ENCODE measurements at places on chromosomes 2 and 18. TPM values are rescaled to one million over a fixed set of nuclear protein-coding genes. Genes with fewer than 3 reads are reported as not detected.

UGT1A3 gene
- polyA plus RNA-seq, result not detected

PSMA8 gene
- not detected for polyA plus RNA-seq

SCN3A gene
- polyA plus RNA-seq, result 1.3 TPM

NETO1 gene
- polyA plus RNA-seq, result not detected

ABCG5 gene
- not detected for polyA plus RNA-seq

SPDYA gene
- polyA plus RNA-seq, result 0.13 TPM

STPG4 gene
- not detected for polyA plus RNA-seq

ANKRD44 gene
- 2.6 TPM for polyA plus RNA-seq

ZNF397 gene
- 28.9 TPM for polyA plus RNA-seq

TSGA10 gene
- 3.1 TPM for polyA plus RNA-seq

AQP4 gene
- 0.65 TPM for polyA plus RNA-seq

ANKRD23 gene
- 1.4 TPM for polyA plus RNA-seq

BOLL gene
- not detected for polyA plus RNA-seq

FBXO48 gene
- polyA plus RNA-seq, result 0.91 TPM

ATP8B1 gene
- 2.4 TPM for polyA plus RNA-seq

FBXO41 gene
- polyA plus RNA-seq, result 2.4 TPM

CNPPD1 gene
- 27.1 TPM for polyA plus RNA-seq

SERPINB11 gene
- polyA plus RNA-seq, result not detected

MC5R gene
- polyA plus RNA-seq, result not detected

FAM110C gene
- 5.8 TPM for polyA plus RNA-seq

POTEC gene
- not detected for polyA plus RNA-seq

SCN7A gene
- polyA plus RNA-seq, result 33.5 TPM

AAK1 gene
- 7.4 TPM for polyA plus RNA-seq

CCDC148 gene
- 0.92 TPM for polyA plus RNA-seq

MAP4K3 gene
- 25.4 TPM for polyA plus RNA-seq

ALKAL2 gene
- polyA plus RNA-seq, result 36.9 TPM

WDCP gene
- polyA plus RNA-seq, result 4.0 TPM

TUBA4B gene
- polyA plus RNA-seq, result 0.18 TPM

CRYGD gene
- polyA plus RNA-seq, result 7.0 TPM

PROC gene
- not detected for polyA plus RNA-seq

GALNT3 gene
- polyA plus RNA-seq, result 5.2 TPM

CFAP65 gene
- not detected for polyA plus RNA-seq

SCN2A gene
- polyA plus RNA-seq, result 0.65 TPM

NAT8 gene
- 0.64 TPM for polyA plus RNA-seq

ZCCHC2 gene
- 7.7 TPM for polyA plus RNA-seq

KIF5C gene
- polyA plus RNA-seq, result 3.3 TPM

TDRD15 gene
- polyA plus RNA-seq, result not detected

CCDC178 gene
- 7.0 TPM for polyA plus RNA-seq

SERPINB4 gene
- polyA plus RNA-seq, result 0.10 TPM
